Liver (tissue), 10 donors: ENCODE measurements at places on chromosomes 7 and 10. TPM values are rescaled to one million over a fixed set of nuclear protein-coding genes. Genes with fewer than 3 reads are reported as not detected.

GRCh38 chr7:140009735-140010134, 53.0 kb downstream of the PARP12 start:
- no peak for DNase-seq
- H3K27ac ChIP-seq: no peak overlapping the region
- H3K36me3 ChIP-seq: no peaks in the 10 kb centered on the region
- H3K4me1 ChIP-seq: peaks cover 8% of the 10 kb centered on the region

Gene NRCAM
- 1.1 TPM for total RNA-seq

GRCh38 chr7:139626817-139627216, 103.3 kb downstream of the CLEC2L start:
- no peak overlapping the region for H3K4me3 ChIP-seq
- DNase-seq: no peak
- H3K4me1 ChIP-seq: peaks cover 3% of the 10 kb centered on the region
- H3K27me3 ChIP-seq: no peaks in the 10 kb centered on the region
- H3K27ac ChIP-seq: no peak overlapping the region
- peaks cover 46% of the 10 kb centered on the region for H3K36me3 ChIP-seq

DNA sequence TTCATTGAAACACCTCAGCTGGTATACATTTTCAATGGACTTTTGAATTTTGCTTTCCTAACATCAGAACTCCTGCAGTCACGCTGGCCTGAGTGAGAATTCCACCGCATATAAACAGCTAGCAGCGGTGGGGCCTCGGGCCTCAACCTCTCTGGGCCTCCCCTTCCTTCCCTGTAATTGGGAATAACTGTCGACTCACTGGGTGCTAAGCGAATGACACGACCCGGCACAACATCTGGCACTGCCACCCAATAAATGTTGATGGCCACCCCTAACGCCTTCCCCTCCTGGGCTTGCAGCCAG, 670 bp downstream of the RCC1L start:
- H3K4me3 ChIP-seq: peak overlapping the region; percentile 72
- DNase-seq: no peak
- H3K27me3 ChIP-seq: no peaks in the 10 kb centered on the region
- H3K27ac ChIP-seq: peak overlapping the region; percentile 76
- H3K36me3 ChIP-seq: peaks cover 6% of the 10 kb centered on the region

- H3K4me1 ChIP-seq: no peaks in the 10 kb centered on the region
- no peaks in the 10 kb centered on the region for H3K36me3 ChIP-seq
- H3K4me3 ChIP-seq: no peak overlapping the region
- DNase-seq: no peak
These were observed 37.7 kb downstream of the AGMO start for GRCh38 chr7:15524077-15524476.

- no peak for DNase-seq
- no peaks in the 10 kb centered on the region for H3K36me3 ChIP-seq
- H3K4me1 ChIP-seq: no peaks in the 10 kb centered on the region
- H3K27me3 ChIP-seq: no peaks in the 10 kb centered on the region
These were observed 80.6 kb upstream of the LAMB4 start for GRCh38 chr7:108210796-108211195.

Gene PILRA
- total RNA-seq: 2.8 TPM

Gene SLC39A12
- total RNA-seq: 0.08 TPM

Gene HTR5A
- total RNA-seq: not detected

Gene ZDHHC4
- 32.1 TPM for total RNA-seq

Gene CCDC3
- 6.5 TPM for total RNA-seq

Gene RADIL
- total RNA-seq: 0.25 TPM

Gene ADAM22
- 0.61 TPM for total RNA-seq

GRCh38 chr10:11336722-11337162, 274.7 kb downstream of the USP6NL start:
- no peak overlapping the region for H3K27ac ChIP-seq
- H3K36me3 ChIP-seq: no peaks in the 10 kb centered on the region
- no peaks in the 10 kb centered on the region for H3K27me3 ChIP-seq
- DNase-seq: no peak

DNA sequence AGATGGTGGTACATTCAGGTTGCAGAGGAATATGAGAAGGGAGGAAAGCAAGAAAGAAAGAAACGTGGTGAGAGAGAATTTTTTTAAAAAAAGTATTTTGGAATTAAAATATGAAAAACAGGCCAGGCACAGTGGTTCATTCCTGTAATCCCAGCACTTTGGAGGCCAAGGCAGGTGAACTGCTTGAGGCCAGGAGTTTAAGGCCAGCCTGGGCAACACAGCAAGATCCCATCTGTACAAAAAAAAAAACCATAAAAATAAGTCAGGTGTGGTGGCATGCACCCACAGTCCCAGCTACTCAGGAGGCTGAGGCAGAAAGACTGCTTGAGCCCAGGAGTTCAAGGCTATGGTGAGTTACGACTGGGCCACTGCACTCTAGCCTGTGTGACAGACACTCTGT, 112.1 kb downstream of the PARD3 start:
- H3K27me3 ChIP-seq: no peaks in the 10 kb centered on the region
- DNase-seq: no peak
- no peaks in the 10 kb centered on the region for H3K36me3 ChIP-seq
- H3K27ac ChIP-seq: no peak overlapping the region
- no peak overlapping the region for H3K4me3 ChIP-seq
- no peaks in the 10 kb centered on the region for H3K4me1 ChIP-seq

Gene NPSR1
- total RNA-seq: not detected

DNA sequence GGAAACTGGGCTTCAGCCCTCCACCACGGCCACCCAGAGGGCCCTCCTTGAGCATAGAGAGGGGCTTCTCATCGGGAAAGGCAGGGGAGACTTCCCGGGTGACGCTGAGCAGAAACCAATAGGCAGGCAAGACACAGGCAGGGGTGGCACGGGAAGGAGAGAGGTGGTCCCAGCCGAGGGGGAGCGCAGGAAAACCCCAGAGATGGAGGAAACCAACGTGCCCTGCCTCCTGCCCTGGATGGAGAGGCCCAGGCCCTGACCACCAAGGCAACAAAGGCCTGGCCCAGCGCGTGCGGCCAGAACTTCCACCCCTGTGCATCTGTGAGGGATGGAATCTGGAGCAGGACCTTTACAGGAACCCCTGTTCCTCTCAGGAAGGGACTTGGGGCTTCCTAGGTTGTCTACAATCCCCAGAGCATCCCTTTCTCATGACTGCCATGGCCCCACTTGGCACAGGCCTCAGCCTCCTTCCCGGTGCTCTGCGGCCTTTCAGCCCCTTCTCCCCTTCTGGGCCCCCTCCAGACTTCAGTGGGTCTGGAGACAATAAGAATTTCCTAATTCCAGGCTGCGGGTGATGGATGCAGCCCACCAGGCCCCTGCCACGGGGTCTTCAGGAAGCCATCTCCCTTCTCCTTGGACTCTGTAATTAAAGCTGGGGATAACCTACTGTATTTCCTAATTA, 137.0 kb upstream of the RET start:
- H3K4me3 ChIP-seq: no peak overlapping the region
- DNase-seq: peak; percentile 29
- H3K27me3 ChIP-seq: no peaks in the 10 kb centered on the region
- H3K27ac ChIP-seq: no peak overlapping the region

- H3K4me1 ChIP-seq: no peaks in the 10 kb centered on the region
- H3K36me3 ChIP-seq: peaks cover 16% of the 10 kb centered on the region
- no peak for DNase-seq
- no peak overlapping the region for H3K4me3 ChIP-seq
These were observed 71.5 kb downstream of the CLEC2L start for GRCh38 chr7:139594911-139595476.

- peak overlapping the region; percentile 81 for H3K4me3 ChIP-seq
- DNase-seq: no peak
- H3K27me3 ChIP-seq: no peaks in the 10 kb centered on the region
These were observed 31.1 kb upstream of the TOMM7 start for GRCh38 chr7:22853674-22854157.

Gene EPC1
- total RNA-seq: 25.9 TPM

GRCh38 chr10:34885898-34886297, 70.8 kb upstream of the PARD3 start:
- H3K36me3 ChIP-seq: no peaks in the 10 kb centered on the region
- no peak overlapping the region for H3K4me3 ChIP-seq
- H3K4me1 ChIP-seq: no peaks in the 10 kb centered on the region

GRCh38 chr10:96319754-96320474, 15.7 kb downstream of the DNTT start:
- no peaks in the 10 kb centered on the region for H3K27me3 ChIP-seq
- H3K4me1 ChIP-seq: no peaks in the 10 kb centered on the region
- no peaks in the 10 kb centered on the region for H3K36me3 ChIP-seq
- no peak overlapping the region for H3K4me3 ChIP-seq
- no peak for DNase-seq

GRCh38 chr10:35336921-35337823, 863 bp downstream of the CCNY start:
- peak overlapping the region; percentile 64 for H3K27ac ChIP-seq
- H3K4me3 ChIP-seq: peak overlapping the region; percentile 84
- no peaks in the 10 kb centered on the region for H3K27me3 ChIP-seq
- peaks cover 6% of the 10 kb centered on the region for H3K4me1 ChIP-seq

GRCh38 chr7:21361413-21362125, 66.3 kb upstream of the SP4 start:
- no peaks in the 10 kb centered on the region for H3K4me1 ChIP-seq
- no peak overlapping the region for H3K4me3 ChIP-seq
- no peak for DNase-seq
- no peaks in the 10 kb centered on the region for H3K27me3 ChIP-seq
- H3K36me3 ChIP-seq: no peaks in the 10 kb centered on the region

DNA sequence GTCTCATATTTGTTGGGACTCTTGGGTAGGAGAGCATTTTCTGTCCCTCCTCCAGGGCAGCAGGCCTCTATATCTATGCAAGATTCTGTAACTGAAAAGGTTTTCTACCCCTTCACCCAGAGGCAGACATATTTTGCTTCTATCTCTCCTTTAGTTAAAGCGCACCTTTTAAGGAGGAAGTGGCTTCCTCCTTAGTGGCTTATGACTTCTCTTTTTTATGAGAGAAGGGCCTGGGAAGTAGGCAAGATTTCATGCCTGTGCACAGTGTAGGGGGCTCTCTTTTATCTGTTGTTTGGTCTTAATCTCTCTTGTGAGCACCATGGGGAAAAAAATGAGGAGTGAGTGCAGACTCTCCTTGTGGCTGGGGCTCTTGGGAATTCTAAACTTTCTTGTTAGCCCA, 122.1 kb downstream of the LRMDA start:
- DNase-seq: no peak
- no peaks in the 10 kb centered on the region for H3K27me3 ChIP-seq
- H3K27ac ChIP-seq: no peak overlapping the region
- H3K4me3 ChIP-seq: no peak overlapping the region
- H3K36me3 ChIP-seq: no peaks in the 10 kb centered on the region

Gene DYNC1I1
- total RNA-seq: 0.28 TPM

DNA sequence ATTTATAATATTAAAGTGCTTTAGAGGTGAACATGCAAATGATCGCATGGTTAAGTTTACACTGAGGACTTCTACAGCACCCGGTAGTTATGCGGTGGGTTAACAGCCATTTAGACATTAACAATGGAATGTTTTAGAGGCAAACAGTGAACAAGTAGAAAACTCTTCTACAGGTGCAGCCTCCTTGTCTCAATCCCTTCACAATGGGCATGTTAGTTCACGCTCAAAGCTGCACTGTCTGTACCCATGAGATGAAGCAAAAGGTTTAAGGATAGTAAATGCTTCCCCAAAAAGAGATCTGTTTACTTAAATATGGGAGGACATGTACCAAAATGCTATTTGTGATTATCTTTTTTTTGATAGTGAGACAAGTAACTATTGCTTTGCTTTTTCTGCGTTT, 25.1 kb downstream of the PUS7 start:
- no peaks in the 10 kb centered on the region for H3K4me1 ChIP-seq
- no peak overlapping the region for H3K27ac ChIP-seq
- H3K27me3 ChIP-seq: no peaks in the 10 kb centered on the region
- peaks cover 4% of the 10 kb centered on the region for H3K36me3 ChIP-seq
- no peak for DNase-seq
- no peak overlapping the region for H3K4me3 ChIP-seq

Gene GBX1
- not detected for total RNA-seq

Gene CALML5
- total RNA-seq: not detected

- H3K27ac ChIP-seq: no peak overlapping the region
- no peak for DNase-seq
- H3K4me3 ChIP-seq: no peak overlapping the region
- H3K27me3 ChIP-seq: no peaks in the 10 kb centered on the region
These were observed 18.2 kb upstream of the MAGI2 start for GRCh38 chr7:79471699-79472098.

Gene DOCK1
- total RNA-seq: 10.0 TPM

Gene ANXA8
- total RNA-seq: 0.09 TPM

Gene HOXA7
- 0.05 TPM for total RNA-seq

- H3K4me1 ChIP-seq: no peaks in the 10 kb centered on the region
- H3K27me3 ChIP-seq: no peaks in the 10 kb centered on the region
- no peaks in the 10 kb centered on the region for H3K36me3 ChIP-seq
- no peak for DNase-seq
These were observed 34.6 kb downstream of the CHST3 start for GRCh38 chr10:71998840-71999194.

Gene OR2F2
- not detected for total RNA-seq

GRCh38 chr7:12239806-12240205, 28.7 kb downstream of the TMEM106B start:
- H3K36me3 ChIP-seq: peaks cover 6% of the 10 kb centered on the region
- DNase-seq: no peak
- no peaks in the 10 kb centered on the region for H3K4me1 ChIP-seq
- H3K27me3 ChIP-seq: no peaks in the 10 kb centered on the region
- no peak overlapping the region for H3K27ac ChIP-seq

- no peaks in the 10 kb centered on the region for H3K27me3 ChIP-seq
- H3K4me1 ChIP-seq: no peaks in the 10 kb centered on the region
These were observed 35.2 kb upstream of the WDFY4 start for GRCh38 chr10:48649349-48649944.

DNA sequence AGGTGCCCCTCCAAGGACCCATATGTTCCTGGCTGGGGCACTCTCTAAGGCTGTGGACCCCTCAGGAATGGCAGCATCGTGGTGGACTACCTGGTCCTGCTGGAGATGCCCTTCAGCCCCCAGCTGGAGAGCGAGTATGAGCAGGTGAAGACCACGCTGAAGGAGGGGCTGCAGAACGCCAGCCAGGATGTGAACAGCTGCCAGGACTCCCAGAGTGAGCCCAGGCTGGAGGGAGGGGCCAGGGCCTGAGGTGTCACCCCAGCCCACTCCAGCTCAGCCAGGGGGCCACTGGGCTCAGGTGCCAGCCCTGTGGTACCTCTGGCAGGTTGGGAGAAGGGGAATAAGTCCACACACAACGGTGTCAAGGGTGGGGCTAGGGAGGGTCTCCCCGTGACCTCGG, 4.7 kb upstream of the MUC12 start:
- peaks cover 7% of the 10 kb centered on the region for H3K4me1 ChIP-seq
- no peak for DNase-seq
- H3K27me3 ChIP-seq: peaks cover 3% of the 10 kb centered on the region
- peaks cover under 1% of the 10 kb centered on the region for H3K36me3 ChIP-seq
- H3K27ac ChIP-seq: no peak overlapping the region
- no peak overlapping the region for H3K4me3 ChIP-seq

- DNase-seq: no peak
- H3K4me3 ChIP-seq: no peak overlapping the region
- H3K27me3 ChIP-seq: no peaks in the 10 kb centered on the region
- H3K36me3 ChIP-seq: no peaks in the 10 kb centered on the region
- H3K4me1 ChIP-seq: no peaks in the 10 kb centered on the region
These were observed 303.3 kb upstream of the CDC14C start for GRCh38 chr7:48621076-48621475.

Gene CALML3
- not detected for total RNA-seq

Gene NCOA4
- total RNA-seq: 746 TPM
